ENCODE measurements at places on chromosomes 3 and 15.

GRCh38 chr15:87155771-87156170 lies 1076.1 kb downstream of the AGBL1 start:
- DNase-seq: no peak

DNA sequence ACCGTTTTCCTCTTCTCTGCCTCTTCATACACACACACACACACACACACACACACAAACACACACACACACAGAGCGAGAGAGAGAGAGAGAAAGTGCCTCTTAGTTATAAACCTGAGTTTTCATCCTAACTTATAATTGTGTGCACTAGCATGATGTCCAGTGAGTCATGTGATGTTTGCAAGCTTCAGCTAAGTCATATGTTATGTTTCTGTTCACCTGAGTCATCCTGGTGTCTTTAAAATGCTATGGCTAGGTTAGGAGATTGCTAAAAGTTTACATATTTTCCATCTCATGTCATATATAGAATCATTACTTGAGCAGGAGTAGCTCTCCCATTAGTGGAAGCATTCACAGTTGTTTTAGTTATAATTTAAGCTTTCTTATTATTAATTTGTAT lies 155.8 kb downstream of the EPHA6 start:
- DNase-seq: no peak

- no peak for DNase-seq
Measured at GRCh38 chr3:125098611-125099291, 43.0 kb upstream of the HEG1 start.

DNA sequence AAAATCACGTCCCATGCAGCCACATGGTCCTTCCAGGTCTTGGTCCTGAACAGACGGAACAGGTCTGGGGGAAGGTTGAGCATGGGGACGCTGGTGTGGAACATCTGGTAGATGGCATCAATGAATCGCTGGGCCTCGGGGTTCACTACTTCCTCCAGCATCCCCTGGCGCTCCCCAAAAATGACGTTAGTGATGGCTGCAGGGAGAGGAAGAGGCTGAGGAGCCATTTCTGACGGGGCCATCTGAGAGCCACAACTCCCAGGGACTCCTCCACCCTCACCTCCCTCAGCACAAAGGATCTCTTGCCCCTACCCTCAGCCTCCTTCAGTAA lies 23.7 kb downstream of the CYP11A1 start:
- DNase-seq: no peak

DNA sequence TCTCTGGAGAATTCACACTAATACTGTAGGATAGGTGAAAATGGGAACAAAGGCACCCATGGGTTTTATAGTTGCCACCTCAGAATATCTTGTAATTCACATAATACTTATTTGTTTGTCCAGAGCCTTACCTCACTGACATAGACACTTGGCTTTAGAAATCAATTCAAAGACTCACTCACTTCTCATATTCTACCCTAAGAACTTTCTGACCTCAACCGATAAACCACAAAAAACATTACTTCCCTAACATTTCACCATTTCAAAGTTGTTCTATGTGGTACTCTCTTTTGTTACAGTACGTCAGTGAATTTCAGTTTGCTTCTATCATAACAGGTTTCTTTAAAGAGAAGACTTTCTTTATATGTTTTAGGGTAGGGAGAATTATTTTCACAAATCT lies 359.3 kb downstream of the IGSF11 start:
- no peak for DNase-seq

DNA sequence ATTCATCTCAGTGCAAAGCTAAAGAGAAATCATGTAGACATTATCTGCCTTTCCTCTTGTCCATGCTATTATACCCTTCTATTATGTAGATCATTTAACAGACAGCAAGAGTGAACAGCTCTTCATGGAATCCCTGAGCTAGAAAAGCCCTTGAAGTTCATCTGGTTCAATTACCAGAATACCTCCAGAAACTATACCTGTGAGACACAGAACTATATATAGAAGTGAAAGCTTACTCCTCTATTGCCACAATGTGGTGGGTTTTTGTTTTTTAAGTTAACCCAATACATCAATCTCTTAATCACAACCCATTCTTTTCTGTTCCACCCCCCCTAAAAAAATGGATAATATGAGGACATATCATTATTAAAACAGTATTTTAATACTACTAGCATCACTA lies 347.7 kb downstream of the PLCL2 start:
- no peak for DNase-seq

DNA sequence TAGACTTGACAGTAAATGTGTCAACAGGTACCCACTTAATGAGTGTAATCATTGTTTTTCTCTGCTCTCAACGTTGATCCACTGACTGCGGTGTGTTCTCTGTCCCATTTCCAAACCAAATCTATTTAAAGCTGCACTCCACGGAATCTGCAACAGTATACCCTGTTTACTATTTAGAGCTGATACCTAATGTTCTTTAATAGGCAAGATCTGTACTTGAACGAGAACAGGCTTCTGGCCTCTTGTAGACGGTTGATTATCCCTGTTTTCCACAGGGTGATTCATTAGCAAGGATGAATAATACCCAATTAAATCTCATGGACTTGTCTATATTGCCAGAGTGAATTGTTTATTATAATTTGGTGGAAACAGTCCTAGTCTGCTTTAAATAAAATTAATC lies 189.9 kb downstream of the LPP start:
- DNase-seq: no peak

- DNase-seq: no peak
Measured at GRCh38 chr3:125165189-125165947, 47.2 kb downstream of the SLC12A8 start.

DNA sequence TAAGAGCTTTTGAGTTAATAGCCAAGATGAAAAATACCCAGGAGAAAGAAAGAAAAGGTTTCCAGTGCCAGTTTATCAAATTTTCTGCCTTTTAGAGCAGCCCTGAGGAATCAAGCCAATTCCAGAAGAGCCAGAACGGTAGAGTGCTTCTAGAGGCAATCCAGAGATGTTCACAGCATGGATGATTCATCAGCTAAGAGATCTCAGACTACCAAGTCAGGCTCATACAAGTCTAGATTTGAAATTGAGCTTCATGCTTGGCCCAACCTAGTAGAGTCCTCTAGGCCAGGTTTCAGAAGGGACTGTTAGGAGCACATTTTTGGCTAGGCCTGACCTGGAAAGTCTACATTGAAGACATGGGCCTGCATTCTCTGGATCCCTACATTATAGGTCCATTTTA lies 15.5 kb downstream of the WDR48 start:
- DNase-seq: no peak

GRCh38 chr3:67405193-67405592 lies 249.2 kb downstream of the SUCLG2 start:
- DNase-seq: no peak

DNA sequence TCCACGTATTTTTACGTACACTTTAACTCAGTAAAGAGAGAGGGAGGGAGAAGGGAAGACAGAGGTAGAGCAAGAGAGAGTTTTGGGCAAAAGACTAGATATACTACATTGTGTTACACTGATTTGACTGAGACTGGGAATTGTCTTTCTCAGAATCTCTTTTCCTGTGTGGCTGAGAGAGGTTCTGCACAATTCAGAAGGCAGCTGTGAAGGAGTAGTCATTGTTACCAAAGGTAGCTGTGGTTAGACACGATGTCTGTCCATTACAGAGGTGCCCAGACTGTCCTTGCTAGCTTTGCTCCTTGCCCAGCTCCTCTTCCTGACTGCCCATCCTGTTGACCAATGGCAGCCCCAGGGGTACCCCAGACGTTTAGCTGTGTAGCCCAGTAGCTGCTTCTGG lies 577.5 kb upstream of the CBLB start:
- DNase-seq: no peak

DNA sequence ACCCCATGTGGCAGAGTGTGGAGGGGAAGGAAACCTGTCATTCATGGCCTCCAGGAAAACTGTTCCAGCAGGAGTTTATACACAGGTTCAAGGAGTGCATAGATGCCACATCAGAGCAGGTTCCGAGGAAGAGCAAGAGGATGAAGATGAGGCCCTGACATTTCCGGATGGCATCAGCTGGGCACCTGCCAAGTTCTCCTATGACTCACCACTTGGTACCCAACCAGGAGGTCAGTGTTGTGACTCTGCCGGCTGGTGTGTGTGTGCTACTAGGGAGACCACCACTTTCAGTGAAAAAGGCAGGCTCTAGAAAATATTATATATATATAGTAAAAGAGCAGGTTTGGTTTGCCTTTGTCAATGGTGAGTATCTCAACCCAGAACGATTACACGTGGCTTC lies 69.3 kb downstream of the NTRK3 start:
- no peak for DNase-seq

DNA sequence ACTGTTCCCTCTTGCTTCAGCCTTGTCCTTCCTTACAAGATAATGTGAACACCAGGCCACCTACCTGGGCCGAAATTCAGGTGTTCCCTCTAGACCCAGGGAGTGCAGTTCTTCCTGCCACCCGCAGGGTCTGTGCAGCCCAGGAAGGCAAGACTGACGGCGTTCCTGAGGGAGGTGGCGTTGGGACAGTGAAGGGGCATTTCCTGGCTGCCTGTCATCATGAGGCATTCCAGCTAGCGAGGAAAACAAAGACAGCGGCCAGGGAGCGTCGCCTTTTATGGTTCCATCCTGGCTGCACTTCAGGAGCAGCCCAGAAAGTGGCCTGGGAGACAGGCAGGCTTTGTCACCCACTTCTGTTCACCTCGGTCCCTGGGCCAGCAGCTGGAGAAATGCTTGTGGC lies 84.8 kb upstream of the WNT5A start:
- DNase-seq: no peak

All from skeletal muscle cell (primary cell).